Activated T-helper 1 cell treated with anti-CD3 and anti-CD28 coated beads, Interleukin-2, amount 50 U/mL, for 16 hours (primary cell): ENCODE measurements at places on chromosomes 7 and 10.

GRCh38 chr10:3907514-3907913, 122.5 kb upstream of the KLF6 start:
- no peak for DNase-seq

DNA sequence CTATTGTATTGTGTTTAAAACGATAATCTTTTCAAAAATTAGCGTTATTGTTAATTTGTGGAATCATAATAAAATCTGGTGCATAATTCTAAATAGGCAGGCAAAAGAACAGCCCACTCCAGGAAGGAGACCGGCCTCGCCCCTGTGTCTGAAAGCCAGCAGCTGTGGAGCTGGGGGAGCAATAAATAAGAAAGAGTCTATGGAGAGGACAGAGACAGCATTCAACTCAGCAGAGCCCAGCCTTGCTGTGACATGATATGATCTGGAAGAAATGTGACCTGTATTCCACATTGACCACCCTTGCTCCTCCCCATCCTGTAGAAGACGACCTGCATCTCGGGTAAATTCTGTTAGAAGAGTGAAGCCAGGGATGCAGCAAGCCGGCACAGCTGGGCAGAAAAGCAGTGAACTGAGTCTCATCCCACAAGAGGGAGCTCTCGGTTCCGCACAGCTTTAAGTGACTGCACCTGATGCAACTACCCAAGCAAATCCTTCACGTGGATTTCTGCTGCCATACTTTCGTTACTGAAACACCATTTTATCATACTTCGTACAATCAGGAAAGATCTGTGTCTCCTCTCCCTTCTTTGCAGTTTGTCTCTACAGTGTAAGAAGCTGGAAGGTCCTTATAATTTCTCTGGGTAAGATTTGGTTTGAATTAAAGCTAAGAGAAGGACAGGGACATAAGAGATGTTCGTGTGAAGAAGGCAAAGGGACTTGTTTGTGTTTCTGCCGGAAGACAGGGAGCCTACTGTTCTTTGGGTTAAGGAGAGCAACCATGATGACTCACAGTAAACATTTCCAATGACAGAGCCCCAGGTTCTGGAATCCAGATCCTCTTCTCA, 427.1 kb downstream of the GPAM start:
- DNase-seq = no peak

- no peak for DNase-seq
Measured at GRCh38 chr10:60910543-60910942, 33.4 kb downstream of the RHOBTB1 start.

- no peak for DNase-seq
Measured at GRCh38 chr10:114575417-114576131, 82.5 kb downstream of the ABLIM1 start.

- no peak for DNase-seq
Measured at GRCh38 chr10:80458638-80459037, 4.5 kb downstream of the TSPAN14 start.

GRCh38 chr10:29723726-29724125, 89.0 kb upstream of the SVIL start:
- no peak for DNase-seq

DNA sequence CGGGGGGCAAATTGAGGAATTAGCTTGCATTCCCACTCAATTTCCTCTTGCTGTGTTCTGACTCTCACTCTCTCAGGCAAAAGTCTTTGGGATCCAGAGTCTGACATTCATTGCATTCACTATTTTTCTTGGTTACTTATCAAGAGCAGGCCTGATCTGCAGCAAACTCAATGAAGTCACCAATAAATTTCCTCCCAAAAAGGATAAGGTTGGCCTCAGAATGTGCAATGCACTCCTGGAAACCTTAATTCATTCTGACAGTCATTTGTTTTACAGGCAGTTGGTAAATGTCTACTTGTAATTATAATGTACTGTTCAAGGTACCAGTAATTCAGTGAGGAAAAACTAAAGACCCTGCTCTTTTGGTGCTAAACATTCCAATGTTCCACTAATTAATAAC, 6.3 kb upstream of the DGKI start:
- DNase-seq = no peak

- DNase-seq = no peak
Measured at GRCh38 chr10:118958984-118959925, 70.3 kb upstream of the NANOS1 start.

DNA sequence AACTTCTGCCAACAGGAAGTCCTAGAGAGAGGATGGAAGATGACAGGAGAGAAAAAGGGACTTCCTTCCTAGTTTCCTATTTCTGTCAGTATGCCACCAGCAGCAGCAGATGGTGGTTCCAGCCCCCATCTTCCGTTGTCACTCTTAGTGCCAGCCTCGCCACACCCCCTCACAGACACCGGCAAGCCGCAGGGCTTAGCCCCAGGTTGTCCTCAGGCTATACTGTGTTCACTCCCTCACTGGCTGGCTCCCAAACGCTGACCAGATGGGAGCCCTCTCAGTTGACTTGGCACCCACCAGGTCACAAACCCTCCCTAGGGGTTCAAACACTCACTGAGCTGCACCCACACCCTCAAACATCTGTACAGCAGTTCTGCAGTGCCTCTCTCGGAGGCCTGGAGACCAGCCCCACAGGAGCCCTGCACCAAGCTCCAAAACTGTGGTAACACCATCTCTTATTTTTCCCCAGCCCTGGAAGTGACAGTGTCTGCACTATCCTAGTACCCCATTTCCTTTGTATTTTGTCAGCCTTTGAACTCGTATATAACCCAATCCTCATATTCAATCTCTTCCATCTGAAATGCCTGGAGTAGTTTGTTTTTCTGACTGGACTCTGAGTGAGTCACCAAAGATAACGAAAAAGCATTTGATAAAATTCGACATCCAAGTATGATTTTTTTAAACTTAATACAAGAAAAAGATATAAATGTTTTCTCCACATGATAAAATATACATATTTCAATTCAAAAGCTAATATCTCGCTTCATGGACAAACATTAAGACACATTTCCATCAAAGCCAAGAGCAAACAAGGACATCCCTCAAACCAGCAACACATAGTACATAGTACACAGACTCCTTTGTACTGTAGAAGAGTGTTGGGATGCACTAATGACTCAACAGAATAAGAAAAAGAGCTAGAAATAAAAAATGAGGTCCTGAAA, 34.5 kb downstream of the SMURF1 start:
- no peak for DNase-seq

DNA sequence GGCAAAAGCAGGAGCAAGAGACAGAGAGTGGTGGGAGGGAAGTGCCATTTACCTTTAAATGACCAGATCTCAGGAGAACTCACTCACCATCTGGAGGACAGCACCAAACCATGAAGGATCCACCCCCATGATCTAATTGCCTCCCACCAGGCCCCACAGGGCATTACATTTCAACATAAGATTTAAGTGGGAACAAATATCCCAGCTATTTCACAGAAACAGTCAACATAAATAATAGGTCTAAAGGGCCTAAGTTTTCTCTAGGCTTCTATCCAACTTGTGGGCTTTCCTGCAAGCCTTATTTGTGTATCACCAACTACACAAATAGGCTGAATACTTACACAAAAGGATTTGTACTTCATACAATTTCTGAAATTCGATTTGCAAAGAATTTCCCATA, 196.8 kb upstream of the POT1 start:
- DNase-seq = no peak

- no peak for DNase-seq
Measured at GRCh38 chr10:68727146-68727545, 6.1 kb downstream of the CCAR1 start.

GRCh38 chr10:32153931-32154330, 97.7 kb upstream of the KIF5B start:
- no peak for DNase-seq

GRCh38 chr7:155001756-155002410, 1.0 kb downstream of the PAXIP1 start:
- no peak for DNase-seq
